ENCODE measurements at places on chromosomes 6 and 20.

GRCh38 chr6:115899730-115900282 is 160.9 kb downstream of the FRK start:
- no peak for DNase-seq

- DNase-seq, result no peak
These were observed 97.9 kb downstream of the SOD2 start for GRCh38 chr6:159595173-159595572.

DNA sequence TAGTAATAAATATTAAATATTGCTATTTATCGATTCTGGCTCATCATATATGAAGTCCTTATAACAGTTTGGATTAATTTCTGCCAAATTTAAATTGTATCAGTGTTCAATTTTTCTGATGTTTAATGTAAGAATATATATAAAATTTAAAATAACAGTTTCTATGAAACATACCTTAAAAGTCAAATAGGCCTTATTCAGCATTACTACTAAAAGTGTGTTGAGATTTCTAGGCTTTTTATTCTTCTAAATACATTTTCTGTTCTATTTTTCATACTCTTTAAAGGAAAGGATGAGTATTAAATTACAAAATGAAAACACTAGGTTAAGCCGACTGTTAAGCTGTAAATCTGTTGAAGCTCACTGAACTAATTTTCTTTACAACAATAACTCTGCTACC is 13.6 kb downstream of the PERP start:
- DNase-seq, result no peak

DNA sequence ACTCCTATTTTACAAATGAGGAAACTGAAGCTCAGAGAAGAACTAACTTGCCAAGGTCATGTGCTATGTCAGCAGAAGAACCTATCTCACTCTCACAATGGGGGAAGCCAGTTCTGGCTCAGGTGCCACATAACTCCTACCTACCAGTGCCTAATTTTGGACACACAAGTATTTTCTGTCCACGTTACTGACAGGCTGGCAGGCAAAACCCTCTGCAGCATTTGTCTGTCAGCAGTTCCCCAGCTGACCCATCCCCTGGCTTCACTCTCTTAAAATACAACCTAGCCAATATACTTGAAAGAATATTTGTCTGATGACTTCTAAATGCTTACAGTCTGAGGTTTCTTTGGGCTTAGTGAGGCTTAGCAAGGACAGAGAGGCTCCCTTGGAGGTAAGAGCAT is 15.5 kb downstream of the GSS start:
- DNase-seq, result no peak

DNA sequence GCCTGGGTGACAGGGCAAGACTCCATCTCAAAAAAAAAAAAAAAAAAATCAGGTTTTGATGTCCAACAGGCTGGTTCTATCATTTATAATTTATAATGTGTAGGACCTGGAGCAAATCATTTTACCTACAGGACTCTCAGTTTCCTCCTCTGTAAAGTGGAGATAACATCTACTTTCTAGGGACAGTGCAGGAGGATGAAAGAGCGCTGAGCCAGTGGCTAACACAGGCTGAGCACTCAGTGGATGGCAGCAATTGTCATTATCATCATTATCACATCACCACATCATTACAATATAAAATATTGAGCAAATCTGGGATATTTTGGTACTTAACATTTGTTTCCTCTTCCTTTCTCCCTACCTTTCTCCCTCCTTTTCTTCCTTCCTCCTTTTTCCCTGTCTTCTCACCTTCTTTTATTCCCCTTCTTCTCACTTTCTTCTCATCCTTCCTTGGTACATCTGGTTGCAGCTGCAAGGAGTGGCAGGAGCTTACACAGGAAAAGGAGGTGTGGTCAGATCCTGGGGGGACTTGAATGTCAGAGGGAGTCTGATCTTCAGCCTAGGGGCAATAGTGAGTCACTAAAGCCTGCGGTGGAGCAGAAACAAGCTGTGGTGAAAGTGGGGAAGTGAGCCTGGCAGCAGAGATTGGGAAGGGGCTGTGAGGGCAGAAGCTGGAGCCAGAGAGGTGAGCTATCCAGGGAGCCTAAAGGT is 24.6 kb upstream of the CTNNBL1 start:
- no peak for DNase-seq

DNA sequence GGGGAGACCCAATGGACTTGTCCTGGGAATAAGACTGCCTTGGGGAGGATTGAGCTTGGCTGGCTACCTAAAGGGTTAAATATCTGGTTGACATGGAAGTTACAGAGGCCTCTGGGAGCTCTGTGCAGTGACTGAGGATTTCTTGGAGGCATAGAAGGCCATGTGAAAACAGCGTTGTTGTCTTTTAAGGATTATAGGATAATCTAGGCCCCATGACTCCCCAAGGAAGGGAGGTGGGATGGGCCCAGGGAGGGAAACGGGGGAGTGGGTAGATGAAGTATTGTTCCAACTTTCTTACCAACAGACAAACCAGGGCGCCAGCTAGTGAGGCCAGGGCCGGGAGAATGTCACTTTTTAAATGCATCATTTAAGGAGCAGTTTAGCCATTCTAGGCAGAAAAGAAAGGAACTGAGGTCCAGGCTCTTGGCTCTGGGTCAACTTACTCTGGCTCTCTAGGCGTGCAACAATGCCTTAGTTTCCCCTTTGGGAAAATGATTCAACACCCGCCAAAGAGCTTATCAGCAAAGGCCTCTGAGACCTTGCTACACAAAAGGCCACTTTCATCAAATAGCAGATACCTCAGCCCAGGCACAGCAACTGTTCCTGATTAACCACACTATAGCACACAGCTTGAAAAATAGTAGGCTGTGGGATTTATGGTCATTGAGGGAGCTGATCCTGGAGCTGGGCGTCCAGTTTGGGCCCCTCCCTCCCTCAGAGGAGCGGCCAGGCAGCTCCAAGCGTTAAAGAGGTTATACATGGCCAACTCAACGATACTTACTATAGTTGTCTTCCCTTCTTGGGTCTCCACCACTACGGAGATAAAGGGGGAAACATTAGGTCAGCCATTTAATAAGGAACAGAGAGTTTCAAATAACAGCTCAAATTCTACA is 7.0 kb downstream of the MRPS18A start:
- DNase-seq, result no peak

- DNase-seq, result no peak
These were observed 82.7 kb upstream of the FOXC1 start for GRCh38 chr6:1527073-1527457.

GRCh38 chr6:163828038-163828795 is 413.7 kb downstream of the QKI start:
- no peak for DNase-seq

DNA sequence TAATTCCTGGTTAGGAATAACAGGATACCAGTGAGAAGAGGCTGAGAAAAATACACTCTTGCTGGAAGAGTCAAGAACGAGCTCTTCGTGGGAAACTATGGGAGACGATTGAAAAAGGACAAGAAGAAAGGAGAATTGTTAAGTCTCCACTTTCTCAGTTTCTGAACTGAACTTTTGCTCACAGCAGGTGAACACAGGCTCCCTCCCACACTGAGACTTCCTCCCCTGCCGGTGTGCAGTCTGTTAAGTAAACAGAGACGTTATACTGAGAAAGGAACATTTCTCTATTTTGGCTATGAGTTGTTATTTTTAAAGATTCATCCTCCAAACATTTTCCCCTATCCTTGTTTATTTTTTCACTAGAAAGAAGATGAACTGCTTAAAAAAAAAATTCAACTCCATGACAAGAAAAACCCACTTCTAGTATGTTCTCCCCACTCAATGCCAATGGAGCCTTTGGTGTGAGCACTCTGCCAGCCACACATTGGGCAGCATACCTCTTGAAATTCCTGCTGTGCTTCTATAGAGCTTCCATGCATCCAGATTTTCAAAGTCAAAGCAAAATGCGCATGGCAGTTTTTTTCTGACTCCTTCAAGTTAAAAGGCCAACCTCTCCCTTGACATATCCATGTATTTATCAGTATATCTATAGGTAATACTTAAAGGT is 250.5 kb downstream of the ESR1 start:
- DNase-seq, result no peak

GRCh38 chr6:157806856-157807215 is 16.2 kb upstream of the SNX9 start:
- DNase-seq, result no peak

GRCh38 chr6:89952686-89953085 is 58.4 kb downstream of the GJA10 start:
- no peak for DNase-seq

- DNase-seq, result no peak
These were observed 9.2 kb downstream of the SLCO4A1 start for GRCh38 chr20:62651285-62652021.

GRCh38 chr20:37282556-37282955 is 6.9 kb upstream of the MANBAL start:
- DNase-seq, result no peak

DNA sequence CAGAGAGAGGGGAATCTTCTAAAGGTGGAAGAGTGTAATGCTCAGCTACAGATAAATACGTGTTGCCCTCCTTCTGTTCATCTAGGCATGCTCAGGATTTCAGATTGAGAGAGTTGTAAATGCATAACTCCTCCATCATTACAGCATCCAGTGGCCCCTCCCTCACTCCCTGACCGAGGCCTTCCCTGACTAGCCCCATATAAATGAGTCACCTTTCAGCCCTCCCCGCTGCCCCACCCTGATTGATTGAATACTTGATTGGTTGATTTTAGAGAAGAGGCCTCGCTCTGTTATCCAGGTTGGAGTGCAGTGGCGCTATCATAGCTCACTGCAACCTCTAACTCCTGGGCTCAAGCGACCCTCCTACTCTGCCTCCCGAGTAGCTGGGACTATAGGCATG is 193.7 kb downstream of the EYA2 start:
- DNase-seq, result no peak

GRCh38 chr20:17893445-17893844 is 75.1 kb downstream of the SNX5 start:
- no peak for DNase-seq

GRCh38 chr6:8844968-8845367 is 409.6 kb upstream of the SLC35B3 start:
- no peak for DNase-seq

DNA sequence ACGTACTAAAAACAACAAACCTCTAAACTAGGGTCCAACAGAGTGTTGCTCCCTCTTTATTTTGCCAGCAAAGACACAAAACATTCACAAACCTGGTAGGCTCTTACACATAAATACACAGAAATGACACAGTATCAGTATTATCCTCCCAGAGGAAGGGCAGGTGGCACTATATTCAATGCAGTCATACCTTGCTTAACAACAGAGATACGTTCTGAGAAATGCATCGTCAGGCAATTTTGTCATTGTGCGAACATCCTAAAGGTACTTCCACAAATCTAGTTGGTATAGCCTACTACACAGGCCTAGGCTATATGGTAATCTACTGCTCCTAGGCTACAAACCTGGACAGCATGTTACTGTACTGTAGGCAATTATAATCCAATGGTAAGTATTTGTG is 9.6 kb downstream of the ZBTB2 start:
- no peak for DNase-seq

All from 8988T (cell line).